Hematopoietic multipotent progenitor cell treated with erythropoietin and hydrocortisone succinate and interleukin-3 and kit ligand, for 6 days (in vitro differentiated cells): ENCODE measurements at places on chromosomes 12 and 14.

DNA sequence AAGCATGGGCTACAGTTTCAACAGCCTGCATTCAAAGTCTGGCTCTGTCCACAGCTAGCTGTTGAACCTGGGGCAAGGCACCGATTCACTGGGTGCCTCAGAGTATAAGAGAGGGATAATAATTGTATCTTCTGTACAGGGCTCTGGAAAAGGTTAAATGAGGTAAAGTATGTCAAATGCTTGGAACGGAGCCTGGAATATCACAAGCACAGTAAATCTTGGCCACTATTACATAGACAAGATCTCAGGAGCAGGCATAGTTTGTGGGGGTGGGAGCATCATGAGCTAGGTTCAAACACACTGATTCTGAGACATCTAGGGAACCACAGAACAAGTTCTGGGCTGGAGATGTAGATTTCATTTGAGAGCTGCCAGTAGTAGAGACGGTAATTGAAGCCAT, 203.7 kb upstream of the NUDT4 start:
- DNase-seq = no peak

- peak; percentile 50 for DNase-seq
Observed at GRCh38 chr12:4289231-4289878, 15.8 kb downstream of the CCND2 start.

- DNase-seq = no peak
Observed at GRCh38 chr12:115609347-115609746, 668.1 kb downstream of the MED13L start.

GRCh38 chr12:45381351-45381750, 165.5 kb downstream of the ANO6 start:
- no peak for DNase-seq

DNA sequence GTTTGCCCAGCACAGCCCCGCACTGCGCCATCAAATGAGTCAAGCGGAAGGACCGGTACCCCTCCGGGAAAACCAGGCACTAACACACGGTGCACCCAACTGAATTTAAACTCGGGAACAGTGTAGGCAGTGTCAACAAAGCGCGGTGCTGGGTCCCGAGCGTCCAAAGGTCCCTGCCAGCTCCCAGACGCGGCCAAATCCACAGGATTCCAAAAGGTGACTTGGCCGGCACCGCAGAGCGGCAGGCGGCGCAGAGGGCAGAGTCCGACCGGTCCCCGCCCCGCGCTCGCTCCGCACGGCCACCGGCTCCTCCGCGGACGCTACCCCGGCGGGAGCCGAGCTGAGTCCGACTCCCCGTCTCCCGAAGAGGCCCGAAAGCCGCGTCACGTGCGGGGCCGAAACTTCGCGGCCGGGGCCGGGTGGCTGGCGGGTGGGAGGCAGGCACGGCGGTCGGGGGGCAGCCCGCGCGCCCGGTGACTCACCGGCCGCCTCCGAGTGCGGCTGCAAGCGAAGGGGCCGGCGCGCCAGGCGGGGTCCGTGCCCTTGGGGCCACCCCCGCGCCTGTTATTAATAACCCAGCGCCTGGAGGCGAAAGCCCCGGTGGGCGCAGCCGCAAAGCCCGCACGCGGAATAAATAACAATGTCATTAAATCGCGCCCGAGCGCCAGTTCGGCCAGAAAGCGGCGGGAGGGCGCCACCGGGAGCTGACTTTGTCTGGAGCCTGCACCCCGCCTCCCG, 863 bp downstream of the DENND5B start:
- peak; percentile 72 for DNase-seq

GRCh38 chr12:111600205-111600642, 1.1 kb upstream of the ATXN2 start:
- DNase-seq = no peak

DNA sequence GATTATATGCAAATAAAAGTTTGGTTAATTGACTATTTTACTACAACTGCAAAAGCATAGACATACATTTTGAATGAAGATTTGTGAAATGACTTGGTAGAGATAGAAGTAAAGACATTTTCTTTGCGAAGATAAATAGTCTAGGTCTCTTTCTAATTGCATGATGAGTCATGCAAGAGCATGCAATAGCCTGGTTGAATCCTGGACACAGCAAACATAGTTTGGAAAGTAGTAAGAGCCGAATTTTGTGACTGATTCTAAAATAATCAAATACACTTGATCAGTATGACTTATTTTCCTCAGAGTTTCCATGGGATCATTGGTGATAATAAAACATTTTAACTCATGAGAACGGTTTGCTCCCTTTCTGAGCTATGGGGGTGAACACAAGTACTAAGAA, 27.7 kb upstream of the CAND1 start:
- no peak for DNase-seq

- peak; percentile 36 for DNase-seq
Observed at GRCh38 chr14:81991998-81992397, 458.3 kb upstream of the SEL1L start.

GRCh38 chr14:23245282-23245681, 7.5 kb downstream of the RNF212B start:
- no peak for DNase-seq

DNA sequence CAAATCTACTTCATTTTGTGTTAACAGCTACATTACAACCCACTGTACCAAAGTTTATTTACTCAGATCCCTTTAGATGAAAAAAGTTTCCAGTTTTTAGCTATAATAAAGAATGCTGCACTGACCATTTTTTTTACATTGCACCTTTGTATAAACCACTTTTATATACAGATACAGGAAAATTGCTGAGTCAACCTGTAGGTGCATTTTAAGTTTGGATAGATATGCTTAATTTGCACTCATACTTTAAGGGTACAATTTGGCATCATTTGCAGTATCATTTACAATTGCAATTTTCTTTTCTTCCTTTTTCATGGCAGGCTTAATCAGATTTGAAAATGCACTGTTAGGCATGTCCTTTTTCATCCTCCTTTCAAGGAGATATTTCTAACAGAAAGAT, 257.8 kb upstream of the LMO3 start:
- DNase-seq = no peak

GRCh38 chr12:16347391-16348298, at the start of gene MGST1:
TSS of gene MGST1 (plus strand) at chr12:16347645. CDS start at chr12:16354253, 6,608 bp downstream.
- DNase-seq = peak; percentile 92

GRCh38 chr12:30614031-30614430, 81.6 kb downstream of the IPO8 start:
- no peak for DNase-seq

- DNase-seq = no peak
Observed at GRCh38 chr14:66696326-66696725, 188.4 kb downstream of the GPHN start.

GRCh38 chr14:24187539-24187915, 1.1 kb downstream of the IPO4 start:
- no peak for DNase-seq

GRCh38 chr14:29442696-29443095, 485.0 kb downstream of the PRKD1 start:
- no peak for DNase-seq

GRCh38 chr12:27013611-27014084, 536 bp downstream of the TM7SF3 start:
- DNase-seq = peak; percentile 62

- DNase-seq = no peak
Observed at GRCh38 chr12:1851151-1851701, 30.9 kb downstream of the LRTM2 start.

- DNase-seq = no peak
Observed at GRCh38 chr14:74237441-74237840, 1.8 kb upstream of the VSX2 start.

DNA sequence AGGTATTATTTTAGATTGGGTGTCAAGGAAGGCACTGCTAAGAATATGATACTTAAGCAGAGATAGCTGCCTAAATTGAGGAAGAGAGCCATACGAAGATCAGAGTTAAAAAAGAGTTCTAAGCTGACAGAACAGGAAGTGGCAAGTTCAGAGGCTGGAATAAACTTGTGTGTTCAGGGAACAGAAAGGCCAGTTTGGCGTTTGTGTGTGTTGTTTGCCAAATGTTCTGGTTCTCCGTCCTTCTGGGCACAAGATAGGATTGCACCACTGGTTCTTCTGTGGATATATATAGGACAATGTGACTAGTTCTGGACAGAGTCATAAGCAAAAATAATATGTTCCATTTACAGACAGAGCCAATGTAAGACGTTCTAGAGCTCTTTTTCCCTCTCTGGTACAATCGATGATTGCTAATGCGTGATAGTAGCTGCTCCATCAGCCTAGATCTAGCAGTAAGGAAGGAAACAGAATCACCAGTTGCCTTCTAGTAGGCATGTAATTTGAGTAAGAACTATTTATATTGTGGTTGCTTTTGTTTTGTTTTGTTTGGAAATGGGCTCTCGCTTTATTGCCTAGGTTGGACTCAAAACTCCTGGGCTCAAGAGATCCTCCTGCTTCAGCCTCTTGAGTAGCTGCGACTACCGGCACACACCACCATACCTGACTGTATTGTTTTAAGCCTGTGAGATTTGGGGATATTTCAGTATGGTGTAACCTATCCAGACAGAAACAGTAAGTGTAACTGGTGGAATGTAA, 7.4 kb downstream of the BBS10 start:
- no peak for DNase-seq

- DNase-seq = no peak
Observed at GRCh38 chr12:116186482-116187150, 90.9 kb downstream of the MED13L start.

DNA sequence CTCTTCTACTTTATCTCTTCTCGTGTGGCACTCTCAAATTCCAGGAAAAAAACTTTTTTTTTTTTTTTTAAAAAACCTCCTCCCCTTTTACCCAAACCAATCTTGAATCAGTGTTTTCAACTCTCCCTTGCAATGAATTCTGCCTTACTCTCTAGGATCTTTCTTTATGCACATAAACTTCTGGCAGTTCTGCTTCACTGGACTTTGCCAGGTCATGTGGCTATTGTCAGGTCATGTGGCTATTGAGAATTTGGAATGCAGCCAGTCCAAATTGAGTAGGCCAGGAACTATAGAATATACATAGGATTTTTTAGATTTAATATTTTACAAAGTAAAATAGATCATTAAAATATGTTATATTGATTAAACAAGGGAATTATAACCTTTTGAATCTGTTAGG, 218.2 kb downstream of the TMTC3 start:
- no peak for DNase-seq

- no peak for DNase-seq
Observed at GRCh38 chr12:108241986-108242703, 97.0 kb downstream of the CMKLR1 start.

DNA sequence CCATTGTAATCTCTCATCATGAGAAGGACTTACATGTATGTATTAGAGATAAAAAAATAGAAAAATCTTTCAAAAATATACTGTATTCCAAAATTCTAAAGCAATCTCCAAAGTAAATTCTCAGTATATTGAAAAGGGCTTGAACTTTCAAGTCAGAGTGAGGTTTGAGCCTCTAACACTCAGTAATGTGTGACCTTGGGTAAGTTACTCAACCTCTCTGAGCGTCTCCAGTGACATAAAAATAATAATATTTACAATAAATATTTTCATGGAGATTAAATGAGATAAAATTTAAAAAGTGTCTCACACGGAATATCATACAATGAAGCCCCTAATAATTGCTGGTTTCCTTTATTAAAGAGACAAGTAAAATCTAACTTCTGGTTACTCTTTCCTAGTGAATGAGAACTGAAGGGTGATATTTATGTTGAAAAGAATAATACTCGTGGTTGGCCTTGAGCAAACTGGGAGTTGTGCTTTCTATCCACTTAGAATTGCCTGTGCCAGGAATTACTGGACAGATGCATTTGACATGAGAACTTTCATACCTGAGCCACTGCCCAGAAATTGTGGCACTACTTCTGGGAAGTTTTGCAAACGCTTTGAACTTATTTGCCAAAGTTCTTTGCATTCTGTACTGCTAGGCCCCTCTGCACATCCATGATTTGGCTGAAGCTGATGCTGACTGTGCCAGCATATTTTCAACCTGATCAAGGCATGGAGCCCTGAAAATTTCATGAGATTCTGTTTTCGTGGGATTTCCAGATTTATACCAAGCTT, 933.7 kb downstream of the GALC start:
- no peak for DNase-seq

DNA sequence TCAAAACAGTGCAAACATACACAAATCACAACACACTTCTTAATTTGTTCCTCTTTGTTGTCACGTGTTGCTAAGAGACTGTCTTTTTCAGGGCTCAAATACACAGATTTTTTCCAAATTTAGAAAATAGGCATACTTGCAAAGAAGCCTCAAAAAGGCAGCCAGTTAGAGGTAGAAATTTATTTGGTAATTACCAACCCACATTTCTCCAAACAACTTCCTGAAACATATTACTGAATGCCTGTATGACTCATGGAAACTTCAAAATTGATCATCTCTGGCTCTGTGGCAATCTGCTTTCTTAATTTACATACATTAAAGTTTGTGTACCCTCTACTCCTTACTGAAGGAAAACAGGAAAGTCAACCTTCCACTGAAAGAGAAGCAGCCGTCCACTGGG, 36.4 kb downstream of the PPM1H start:
- DNase-seq = no peak

DNA sequence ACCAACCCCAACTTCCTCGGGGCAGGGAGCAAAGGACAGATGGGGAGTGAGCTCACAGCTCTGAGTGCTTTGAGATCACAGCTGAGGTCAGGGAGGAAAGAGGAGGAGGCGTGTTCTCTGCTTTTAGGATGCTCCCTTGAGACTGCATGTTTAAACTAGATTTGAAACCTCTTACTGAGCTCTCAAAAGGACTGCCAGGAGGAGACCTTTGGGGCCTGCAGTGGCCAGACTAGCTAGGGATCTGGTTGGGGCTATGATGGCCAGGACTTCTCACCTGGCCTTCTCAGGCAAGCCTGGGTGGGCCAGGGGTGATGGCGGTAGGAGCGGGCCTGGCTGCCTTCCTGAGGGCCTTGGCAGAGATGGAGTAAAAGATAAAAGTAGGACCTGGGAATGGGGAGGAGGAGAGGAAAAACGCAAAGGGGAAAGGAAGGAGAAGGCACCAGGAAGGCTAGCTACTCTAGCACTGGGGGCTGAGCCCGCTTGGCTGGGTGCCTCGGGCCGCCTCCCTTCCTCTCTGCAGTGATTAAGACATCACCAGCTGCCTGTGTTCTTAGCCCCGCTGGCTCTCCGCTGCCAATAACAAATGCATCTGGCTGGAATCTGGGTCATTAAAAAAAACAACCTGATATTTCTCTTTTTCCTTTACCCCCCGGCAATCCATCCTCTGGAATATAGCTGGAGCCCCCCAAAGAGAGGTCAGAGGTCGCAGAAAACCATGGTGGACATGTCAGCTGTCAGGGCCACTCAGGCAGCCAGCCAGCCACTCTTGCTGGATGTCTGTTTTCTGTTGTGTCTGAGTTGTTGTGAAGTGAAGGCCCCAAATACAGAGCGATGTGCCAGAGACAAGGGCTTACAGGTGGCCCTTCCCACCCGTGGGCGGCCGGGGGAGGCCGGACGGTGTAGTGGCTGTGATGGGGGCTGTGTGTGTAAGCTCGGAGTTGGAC, 141.3 kb downstream of the TSPAN9 start:
- DNase-seq = no peak

GRCh38 chr14:57171363-57171762, 97.3 kb downstream of the EXOC5 start:
- DNase-seq = no peak

DNA sequence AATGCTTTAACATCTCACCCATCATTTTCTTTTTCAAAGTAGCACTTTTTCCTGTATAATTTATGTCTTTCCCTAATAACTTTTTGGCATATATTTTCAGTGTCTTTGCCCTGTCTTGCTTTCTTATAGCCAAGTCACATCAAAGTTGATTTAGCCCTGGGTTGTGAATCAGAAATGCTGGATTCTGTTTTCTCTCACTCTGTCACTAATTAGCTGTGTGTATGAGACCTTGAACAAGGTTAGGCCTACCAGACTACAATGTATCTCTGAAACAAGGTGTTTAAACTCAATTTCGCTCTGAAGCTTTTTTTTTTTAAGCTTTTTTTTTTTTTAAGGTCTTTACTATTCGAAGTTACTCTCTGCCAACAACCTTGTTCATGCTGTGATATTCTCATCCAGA, 25.7 kb downstream of the CNOT2 start:
- DNase-seq = no peak
